ENCODE measurements at places on chromosomes 5 and 9.

DNA sequence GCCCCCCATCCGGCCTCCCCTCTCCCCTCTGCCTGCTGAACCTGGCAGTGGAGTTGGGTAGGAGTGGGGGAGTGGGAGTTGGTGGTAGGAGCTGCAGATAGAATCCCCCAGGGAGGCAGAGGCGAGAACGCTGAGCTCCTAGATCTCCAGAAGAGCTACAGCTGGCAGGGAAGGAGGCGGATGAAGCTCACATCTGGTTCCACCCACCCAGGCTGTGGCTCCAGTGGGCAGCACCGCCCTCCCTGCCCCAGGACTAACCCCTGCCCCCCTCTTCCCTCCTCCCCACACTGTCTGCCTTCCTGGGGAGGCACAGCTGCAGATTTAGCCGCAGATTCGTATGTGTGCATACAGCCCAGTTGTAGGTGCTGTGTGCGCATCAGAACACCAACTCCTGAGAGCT is 34.2 kb downstream of the C9orf50 start:
- no peak for DNase-seq

DNA sequence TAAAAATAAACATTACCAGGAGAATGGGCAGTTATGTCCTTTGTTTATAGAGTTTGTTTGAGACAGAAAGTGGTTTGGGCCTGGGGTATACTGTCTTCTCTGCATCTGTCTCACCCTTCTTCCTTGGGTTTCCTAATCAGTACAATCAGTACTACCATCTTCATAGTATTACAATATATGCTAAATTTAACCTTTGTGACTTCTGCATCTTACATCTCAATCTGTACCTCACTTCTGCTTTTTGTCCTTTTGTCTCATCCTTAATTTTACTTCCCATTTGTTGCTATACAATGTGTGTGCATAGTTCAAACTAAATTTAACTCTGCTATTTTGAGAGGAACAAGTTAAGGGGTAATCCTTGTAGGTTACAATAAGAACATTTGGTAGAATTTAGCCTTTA is 19.6 kb downstream of the FBXO38 start:
- no peak for DNase-seq

GRCh38 chr5:53436480-53437191 is 43.8 kb upstream of the FST start:
- DNase-seq, result no peak

- DNase-seq, result no peak
These were observed 5.3 kb upstream of the BICD2 start for GRCh38 chr9:92769990-92770359.

- DNase-seq, result no peak
These were observed 65.3 kb downstream of the PRR16 start for GRCh38 chr5:120529386-120529785.

GRCh38 chr5:119274767-119275130 is 81.1 kb upstream of the TNFAIP8 start:
- DNase-seq, result peak; percentile 37

GRCh38 chr9:118273048-118273447 is 568.8 kb downstream of the TLR4 start:
- DNase-seq, result no peak

- DNase-seq, result no peak
These were observed at the start of gene IL12B for GRCh38 chr5:159330131-159330800. TSS of gene IL12B (minus strand) at chr5:159330487. CDS start at chr5:159326782, 3,705 bp downstream.

GRCh38 chr5:146520731-146521130 is 4.7 kb upstream of the GPR151 start:
- no peak for DNase-seq

- no peak for DNase-seq
These were observed 86.6 kb downstream of the APBA1 start for GRCh38 chr9:69585571-69585970.

- no peak for DNase-seq
These were observed 39.2 kb upstream of the ELOVL7 start for GRCh38 chr5:60883229-60883628.

DNA sequence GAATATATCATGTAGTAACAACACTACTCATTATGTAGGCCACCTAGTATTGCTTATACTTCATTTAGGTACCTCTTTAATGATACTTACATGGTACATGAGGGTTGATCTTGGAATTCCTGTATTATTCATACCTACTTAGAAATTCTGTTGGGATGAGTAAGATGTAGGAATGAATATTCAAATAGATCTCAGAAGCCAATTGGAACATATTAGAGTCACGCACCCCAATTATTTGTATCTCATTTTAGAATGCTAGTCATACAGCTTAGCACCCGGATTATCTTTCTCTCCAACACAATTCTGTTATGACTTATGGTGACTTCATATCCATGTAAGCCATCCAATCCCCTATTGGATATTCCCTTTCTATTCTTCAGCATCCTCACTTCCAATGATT is 106.7 kb upstream of the SH3GL2 start:
- DNase-seq, result no peak

Data from fibroblast of skin of left quadriceps (primary cell).